ENCODE measurements at places on chromosomes 12 and 14.

GRCh38 chr14:103317251-103317650 is 16.8 kb upstream of the EIF5 start:
- no peak for DNase-seq

DNA sequence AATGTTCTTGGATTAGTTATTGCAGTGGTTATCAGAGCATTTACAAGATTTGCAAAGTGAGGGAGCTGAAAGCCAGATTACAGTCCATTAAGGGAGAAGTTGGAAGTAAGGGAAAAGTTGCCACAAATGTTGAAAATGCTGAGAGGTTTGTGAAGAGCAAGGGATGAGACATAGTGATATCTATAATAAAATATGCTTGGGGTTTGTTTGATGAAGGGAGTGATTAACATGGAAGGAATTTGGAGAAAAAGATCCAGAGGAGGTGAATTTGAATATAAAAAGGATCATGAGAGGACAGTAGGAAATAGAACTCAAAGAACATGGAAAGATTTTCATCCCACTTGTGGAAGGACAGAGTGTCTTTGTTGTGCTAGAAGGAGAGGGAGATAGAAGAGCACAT is 19.3 kb upstream of the CCER1 start:
- DNase-seq: peak; percentile 69

GRCh38 chr14:93017301-93017797 is 94.4 kb downstream of the CHGA start:
- DNase-seq: peak; percentile 34

DNA sequence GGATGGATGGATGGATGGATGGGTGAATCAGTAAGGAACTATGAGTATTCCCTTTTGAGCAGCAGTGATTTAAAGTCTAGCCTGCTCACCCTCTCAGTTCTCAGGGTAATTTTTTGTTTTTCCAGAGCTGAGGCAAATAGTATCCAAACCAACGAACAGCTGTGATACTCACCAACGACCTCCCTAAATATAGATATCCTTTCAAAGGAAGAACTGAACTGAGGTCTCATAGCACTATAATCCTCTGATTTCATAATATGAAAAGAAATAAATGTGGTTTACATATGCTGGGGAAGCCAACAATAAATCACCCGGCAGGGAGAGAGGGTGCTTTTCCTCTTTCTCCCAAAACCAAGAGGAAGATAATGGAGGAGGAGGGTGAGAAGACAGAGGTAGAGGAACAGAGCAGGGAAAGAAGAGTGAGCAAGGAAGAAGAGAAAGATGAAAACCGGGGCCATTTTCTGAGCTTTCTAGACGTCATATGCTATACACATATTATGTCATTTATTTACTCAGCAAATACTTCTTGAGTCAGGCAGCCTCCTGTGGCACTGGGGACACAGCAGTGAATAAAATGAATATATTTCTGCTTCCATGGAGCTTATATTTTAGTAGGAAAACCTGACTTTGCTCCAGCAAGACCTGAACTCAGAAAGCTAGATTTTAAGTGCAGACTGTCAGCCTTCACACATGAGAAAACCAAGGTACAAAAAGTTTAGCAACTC is 710.7 kb upstream of the TBX3 start:
- peak; percentile 4 for DNase-seq

DNA sequence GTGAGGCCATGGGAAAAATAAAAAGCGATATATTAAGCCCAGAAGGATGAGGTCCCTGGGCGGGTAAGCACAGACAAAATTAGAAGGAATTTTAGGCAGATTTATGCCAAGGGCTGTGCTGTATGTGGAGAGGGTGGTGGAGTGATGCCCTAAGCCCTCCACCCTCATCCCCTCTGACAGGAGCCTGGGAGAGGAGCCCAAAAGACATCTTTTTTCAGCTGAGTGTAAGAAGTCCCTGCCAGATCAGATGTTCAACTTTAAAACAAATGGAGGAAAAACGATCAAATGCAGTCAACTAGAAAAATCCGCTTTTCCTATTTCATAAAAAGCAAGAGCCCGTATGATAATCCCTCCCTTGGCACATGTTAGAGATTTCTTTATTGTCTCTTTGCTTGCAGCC is 47.7 kb upstream of the NRXN3 start:
- no peak for DNase-seq

DNA sequence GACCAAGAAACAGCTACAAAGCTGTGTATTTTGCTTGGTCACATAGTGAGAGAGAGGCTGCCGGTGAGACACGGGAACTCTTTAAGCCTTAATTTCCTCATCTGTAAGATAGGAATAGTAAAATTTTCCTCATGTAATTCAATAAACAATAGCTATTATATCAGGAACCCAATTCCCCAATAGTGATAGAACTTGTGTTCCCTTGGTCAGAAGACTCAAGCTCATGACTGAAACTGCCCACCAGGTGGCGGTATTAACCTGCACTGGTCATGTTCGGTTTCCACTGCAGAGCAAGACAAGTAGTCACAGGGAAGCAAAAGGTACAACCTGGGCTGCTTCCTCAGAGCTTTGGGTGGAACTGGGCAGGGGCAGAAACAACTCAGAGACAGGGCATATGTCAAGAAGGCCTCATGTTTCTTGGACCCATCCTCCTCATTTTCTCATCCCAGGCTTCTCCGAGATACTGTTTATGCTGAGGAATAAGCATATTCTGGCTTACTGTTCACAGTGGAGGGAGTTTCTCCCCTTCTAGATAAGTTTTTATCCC is 4.2 kb upstream of the AJUBA start:
- DNase-seq: peak; percentile 79

- DNase-seq: no peak
Measured at GRCh38 chr12:126602612-126603011, 1537.4 kb downstream of the AACS start.

DNA sequence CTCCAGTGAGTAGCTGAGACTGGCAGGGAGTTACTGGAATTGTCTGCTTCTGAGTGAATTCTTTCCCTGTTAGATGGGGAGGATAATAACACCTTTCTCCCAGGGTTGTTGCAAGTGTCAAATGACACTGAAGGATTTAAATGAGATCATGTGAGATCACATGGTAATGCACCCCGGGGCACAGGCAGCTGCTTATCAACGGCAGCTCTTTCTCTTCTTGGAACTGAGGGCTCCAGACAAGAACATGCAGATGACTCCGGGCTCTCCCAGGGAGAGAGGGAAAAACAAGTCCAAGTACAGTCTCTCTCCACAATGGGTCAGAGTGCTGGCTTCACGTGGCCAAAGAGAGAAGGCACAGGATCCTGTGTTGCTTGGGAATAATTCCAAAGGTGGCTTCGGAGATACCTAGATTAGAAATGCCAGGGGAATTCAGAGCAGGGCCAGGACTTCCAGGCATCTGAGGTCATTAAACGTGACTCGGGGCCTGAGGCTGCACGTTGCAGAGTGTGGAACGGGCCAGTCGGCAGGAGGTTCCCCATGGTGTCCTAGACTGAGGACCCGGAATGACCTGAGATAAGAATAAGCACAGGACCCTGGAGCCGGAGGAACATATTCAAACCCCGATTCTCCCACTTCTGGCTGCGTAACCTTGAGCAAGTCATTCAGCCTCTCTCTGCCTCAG is 109.2 kb downstream of the PRMT8 start:
- DNase-seq: no peak

GRCh38 chr12:54341378-54342300 is 16.7 kb downstream of the COPZ1 start:
- no peak for DNase-seq

- peak; percentile 97 for DNase-seq
Measured at GRCh38 chr12:6372403-6373003, 2.9 kb downstream of the SCNN1A start.

GRCh38 chr14:71586131-71586897 is 345.9 kb upstream of the RGS6 start:
- peak; percentile 65 for DNase-seq

- DNase-seq: peak; percentile 64
Measured at GRCh38 chr12:123983822-123984485, 10.9 kb downstream of the ZNF664 start.

DNA sequence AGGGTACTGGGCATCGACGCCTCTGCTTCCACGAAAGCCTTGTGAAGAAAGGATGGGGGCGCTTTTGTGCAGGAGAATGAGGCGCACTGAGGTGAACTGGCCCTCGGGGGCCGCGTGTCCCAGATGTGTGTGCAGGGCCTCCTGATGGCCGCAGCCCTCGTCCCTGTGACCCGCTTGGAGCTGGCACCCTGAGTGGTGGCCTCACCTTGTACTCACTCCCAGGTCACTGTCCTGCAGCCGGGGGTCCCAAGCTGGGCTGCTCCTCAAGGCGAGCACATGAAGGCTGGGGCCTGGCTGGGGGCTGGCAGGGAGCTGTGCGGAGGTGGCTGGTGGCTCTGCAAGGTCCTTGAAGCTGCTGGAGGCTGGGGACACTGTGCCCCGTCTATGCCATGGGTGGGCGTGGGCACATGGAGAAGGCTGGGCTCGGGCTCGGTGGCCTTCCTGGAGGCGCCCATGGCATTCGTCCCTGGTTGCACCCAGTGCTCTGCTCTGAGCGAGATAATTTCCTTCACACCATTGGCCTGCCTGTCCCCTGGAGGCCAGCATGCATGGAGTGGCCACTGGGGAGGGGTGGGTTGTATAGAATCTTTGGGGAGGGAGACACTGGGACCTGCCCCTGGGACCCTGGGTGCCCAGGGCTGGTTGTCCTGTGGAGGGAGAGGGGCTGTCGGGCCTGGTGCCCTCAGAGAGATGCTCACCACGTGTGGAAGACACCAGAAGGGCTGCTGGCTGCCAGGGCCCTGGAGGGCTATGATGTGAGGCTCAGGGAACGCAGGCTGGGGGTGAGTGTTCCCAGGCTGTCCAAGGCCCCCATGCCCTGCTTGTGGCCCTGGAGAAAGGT is 79.3 kb downstream of the TMEM121 start:
- no peak for DNase-seq

DNA sequence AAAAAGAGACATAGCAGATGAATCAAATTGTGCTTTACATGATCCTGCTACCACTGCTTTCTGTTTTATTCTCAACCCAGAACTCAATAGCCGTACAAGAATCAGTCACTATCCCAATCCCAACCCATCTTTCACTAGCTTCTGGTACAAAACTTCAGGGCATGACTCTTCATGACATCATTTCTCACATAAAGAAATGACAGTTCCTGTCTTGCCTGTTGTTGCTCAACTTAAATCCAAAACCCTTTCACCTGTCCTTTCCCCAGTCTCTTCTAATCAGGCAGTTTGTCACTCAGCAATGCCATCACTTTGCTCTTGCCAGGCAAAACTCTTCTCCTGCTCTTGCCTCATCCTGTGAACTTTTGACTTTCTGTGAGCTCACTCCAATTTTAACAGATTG is 962.8 kb downstream of the GALC start:
- no peak for DNase-seq

DNA sequence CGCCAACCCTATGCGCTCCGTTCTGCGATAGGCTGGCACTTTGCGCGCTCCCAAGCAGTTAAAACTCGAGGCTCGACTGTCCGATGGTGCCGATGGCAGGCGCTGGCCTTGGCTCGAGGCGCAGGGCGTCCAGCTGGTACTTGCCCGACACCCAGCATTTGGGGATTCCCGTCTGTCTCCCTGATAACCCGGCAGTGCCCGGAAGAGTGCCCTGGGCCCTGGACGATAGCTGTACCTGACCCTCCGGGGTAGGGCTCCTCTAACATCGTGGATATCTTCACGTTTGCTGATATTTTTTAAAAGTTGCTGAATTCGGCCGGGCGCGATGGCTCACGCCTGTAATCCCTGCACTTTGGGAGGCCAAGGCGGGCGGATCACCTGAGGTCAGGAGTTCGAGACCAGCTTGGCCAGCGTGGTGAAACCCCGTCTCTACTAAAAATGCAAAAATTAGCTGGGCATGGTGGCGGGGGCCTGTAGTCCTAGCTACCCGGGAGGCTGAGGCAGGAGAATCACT is 908 bp upstream of the WIF1 start:
- DNase-seq: no peak

GRCh38 chr12:124191024-124191359 is 103.9 kb upstream of the RFLNA start:
- DNase-seq: peak; percentile 43

DNA sequence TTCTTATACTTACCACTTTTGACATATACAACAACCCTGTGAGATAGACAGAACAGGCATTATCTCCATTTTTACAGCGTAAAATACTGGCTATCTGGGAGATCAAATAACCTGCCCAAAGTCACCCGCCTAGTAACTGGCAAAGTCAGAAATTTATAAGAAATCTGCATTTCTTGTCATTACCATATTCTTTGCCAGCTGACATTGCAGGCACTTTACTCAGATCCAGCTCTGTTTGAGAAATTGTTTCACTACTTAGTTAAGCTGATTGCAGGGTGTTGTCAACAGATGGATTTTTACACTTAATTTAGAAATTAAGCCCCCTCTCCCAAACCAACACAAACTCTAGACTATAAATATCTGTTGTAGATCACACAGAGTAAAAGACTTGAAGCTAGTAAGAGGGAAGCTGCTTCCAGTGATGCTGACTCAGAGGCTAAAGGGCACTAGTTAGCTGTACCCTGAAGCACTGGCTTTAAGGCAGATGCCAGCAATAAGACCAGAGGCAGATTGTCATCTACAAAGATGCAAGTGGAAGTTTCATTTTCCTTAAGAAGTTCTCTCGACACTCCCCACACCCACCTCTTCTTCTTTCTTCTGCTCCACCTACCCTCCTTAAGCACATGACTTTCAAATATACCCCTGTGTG is 153.1 kb downstream of the ANO6 start:
- peak; percentile 82 for DNase-seq

GRCh38 chr12:25590011-25590721 is 37.1 kb upstream of the LMNTD1 start:
- no peak for DNase-seq

DNA sequence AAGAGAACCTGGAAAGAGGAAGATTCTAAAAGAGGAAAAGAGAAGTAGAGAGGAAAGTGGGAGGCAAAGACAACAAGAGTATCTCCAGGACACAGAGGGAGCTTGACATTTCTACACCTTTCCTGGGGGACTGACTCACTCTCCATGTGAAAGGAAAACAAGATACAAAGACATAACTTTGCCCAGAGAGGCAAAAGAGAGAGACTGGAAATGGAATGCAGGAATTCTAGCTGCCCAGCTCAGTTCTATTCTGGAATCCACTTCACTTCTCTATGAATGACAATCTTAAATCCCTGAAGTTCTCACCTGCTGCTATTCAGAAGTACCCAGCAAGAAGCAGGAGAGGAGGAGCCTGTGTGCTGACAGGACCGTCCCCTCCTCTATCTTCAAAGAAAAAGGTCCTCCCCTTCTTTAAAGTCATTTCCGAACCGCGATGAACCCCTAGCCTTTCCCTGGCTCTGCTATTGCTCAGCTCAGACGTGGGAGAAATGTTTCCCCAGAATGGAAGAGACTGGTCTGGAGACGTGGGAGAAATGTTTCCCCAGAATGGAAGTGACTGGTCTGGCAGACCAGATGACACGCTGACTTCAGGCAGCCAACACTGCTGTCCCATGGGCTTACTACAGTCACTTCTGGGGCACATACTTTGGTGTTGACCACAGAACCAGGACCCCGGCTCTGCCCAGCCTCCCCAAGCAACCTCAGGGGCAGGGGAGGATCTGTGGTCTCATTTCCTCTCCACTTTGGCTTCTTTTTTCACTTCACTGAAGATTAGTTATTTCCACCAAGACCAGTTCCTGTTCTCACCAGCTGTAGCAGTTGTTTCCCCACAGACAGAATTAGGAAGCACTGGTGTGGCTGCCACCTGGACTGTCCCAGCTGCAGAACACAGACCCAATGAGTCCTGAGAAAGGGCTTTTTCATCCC is 8.3 kb downstream of the FMNL3 start:
- peak; percentile 83 for DNase-seq

GRCh38 chr14:91059576-91060350 is 678 bp downstream of the RPS6KA5 start:
- DNase-seq: peak; percentile 35
